Calu3 (cell line): ENCODE measurements at places on chromosomes 16 and 17. TPM values are rescaled to one million over a fixed set of nuclear protein-coding genes. Genes with fewer than 3 reads are reported as not detected.

Gene CCL7
- not detected in 2 replicates for total RNA-seq

- H3K27ac ChIP-seq = peak overlapping the region; percentile 76
- peak overlapping the region; percentile 81 for H3K4me3 ChIP-seq
- H3K36me3 ChIP-seq = peaks cover 57% of the 10 kb centered on the region
- DNase-seq = peak; percentile 16
These were observed 539 bp downstream of the LRRC45 start for GRCh38 chr17:82023447-82024241.

Gene CEP20
- 44.0 and 52.4 TPM in 2 replicates for total RNA-seq

- peaks cover 10% of the 10 kb centered on the region for H3K4me1 ChIP-seq
- no peak overlapping the region for H3K27ac ChIP-seq
- no peaks in the 10 kb centered on the region for H3K36me3 ChIP-seq
- DNase-seq = no peak
- no peaks in the 10 kb centered on the region for H3K27me3 ChIP-seq
- no peak overlapping the region for H3K4me3 ChIP-seq
These were observed 30.1 kb upstream of the SMURF2 start for GRCh38 chr17:64692187-64692586.

Gene C17orf100
- 1.8 and 3.1 TPM in 2 replicates for total RNA-seq

Gene FKBP10
- total RNA-seq = 0.92 and 3.6 TPM in 2 replicates

GRCh38 chr16:49466529-49466831 is 92.9 kb downstream of the C16orf78 start:
- H3K27ac ChIP-seq = no peak overlapping the region
- H3K36me3 ChIP-seq = no peaks in the 10 kb centered on the region
- H3K4me3 ChIP-seq = no peak overlapping the region
- H3K4me1 ChIP-seq = no peaks in the 10 kb centered on the region
